ENCODE measurements at places on chromosomes 7 and 10. TPM values are rescaled to one million over a fixed set of nuclear protein-coding genes. Genes with fewer than 3 reads are reported as not detected.

Gene SLC18A3
- polyA plus RNA-seq = not detected

DNA sequence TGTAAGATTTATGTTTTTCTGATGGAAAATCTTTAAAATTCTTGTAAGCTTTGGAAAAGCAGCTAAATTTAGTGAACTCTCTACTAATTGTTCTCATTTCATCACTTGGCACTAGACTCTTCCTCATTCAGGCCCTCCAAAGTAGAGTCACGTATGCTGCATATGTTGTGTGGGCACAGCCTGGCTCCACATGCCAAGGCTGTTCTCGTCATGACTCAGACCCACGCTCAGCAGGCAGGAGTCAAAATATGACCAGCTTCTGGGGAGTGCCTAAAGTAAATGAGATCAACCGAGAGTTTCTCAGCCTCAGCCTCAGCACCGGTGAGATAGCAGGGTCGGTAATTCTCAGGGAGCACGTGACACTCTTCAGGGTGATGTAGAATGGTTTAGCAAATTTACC is 1672.9 kb downstream of the REEP3 start:
- DNase-seq = no peak

GRCh38 chr7:100563809-100564400 is 9.8 kb downstream of the SAP25 start:
- peak; percentile 68 for DNase-seq

GRCh38 chr7:4245866-4246470 is 436.1 kb upstream of the FOXK1 start:
- DNase-seq = no peak

- no peak for DNase-seq
Observed at GRCh38 chr7:103990991-103991390, 1.5 kb upstream of the RELN start.
